ENCODE measurements at places on chromosomes 12 and 14. TPM values are rescaled to one million over a fixed set of nuclear protein-coding genes. Genes with fewer than 3 reads are reported as not detected.
A peak's percentile ranks its signal among the peaks of the same experiment; 100 is the strongest.

The NGB gene
- not detected for polyA plus RNA-seq

The SPIC gene
- not detected for polyA plus RNA-seq

The RAB15 gene
- 35.3 TPM for polyA plus RNA-seq

The CKB gene
- 190 TPM for polyA plus RNA-seq

The ADAMTS20 gene
- polyA plus RNA-seq = 0.72 TPM

The GLT1D1 gene
- polyA plus RNA-seq = 1.5 TPM

The PRB2 gene
- not detected for polyA plus RNA-seq

The OAS1 gene
- 5.2 TPM for polyA plus RNA-seq

GRCh38 chr12:69553628-69554248 lies 31.5 kb upstream of the CCT2 start:
- DNase-seq = peak; percentile 10

DNA sequence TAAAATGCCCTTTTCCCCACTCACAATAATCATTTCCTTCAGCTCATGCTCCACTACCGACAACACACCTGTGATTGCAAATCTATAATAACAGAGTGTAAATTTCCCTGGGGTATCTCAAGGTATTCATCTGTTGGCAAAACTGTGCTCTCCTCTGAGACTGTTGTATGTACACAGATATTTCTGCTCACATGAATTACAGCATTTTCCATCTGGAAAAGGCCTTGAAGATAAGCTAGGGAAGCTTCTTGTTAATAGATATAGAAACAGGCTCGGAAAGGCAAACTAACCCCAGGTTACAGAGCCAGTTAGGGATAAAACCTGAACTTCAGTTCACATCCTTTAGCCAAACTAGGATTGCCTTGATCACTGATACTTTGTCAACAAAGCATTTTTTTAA lies 210.4 kb upstream of the KRR1 start:
- no peak for DNase-seq

DNA sequence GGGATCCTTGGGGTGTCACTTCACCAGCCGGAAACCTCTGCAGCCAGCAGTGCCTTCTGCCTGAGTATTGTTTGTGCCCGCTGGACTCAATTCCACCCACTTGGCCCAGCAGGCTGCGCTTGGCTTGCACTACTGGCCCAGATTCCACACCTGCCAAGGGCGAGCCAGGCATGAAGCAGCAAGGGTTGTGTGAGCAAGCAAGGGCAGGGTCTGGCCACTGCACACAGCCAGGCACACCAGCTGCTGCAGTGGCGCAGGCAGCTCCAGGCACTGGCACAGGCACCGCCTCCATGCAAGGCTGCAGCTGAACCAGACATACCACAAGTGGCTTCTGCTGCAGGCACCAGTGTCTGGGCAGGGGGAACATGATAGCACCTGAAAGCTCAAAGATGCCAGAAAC lies 99.5 kb downstream of the NUAK1 start:
- no peak for DNase-seq

- peak; percentile 42 for DNase-seq
Observed at GRCh38 chr14:95784137-95784536, 70.2 kb upstream of the TCL1A start.

DNA sequence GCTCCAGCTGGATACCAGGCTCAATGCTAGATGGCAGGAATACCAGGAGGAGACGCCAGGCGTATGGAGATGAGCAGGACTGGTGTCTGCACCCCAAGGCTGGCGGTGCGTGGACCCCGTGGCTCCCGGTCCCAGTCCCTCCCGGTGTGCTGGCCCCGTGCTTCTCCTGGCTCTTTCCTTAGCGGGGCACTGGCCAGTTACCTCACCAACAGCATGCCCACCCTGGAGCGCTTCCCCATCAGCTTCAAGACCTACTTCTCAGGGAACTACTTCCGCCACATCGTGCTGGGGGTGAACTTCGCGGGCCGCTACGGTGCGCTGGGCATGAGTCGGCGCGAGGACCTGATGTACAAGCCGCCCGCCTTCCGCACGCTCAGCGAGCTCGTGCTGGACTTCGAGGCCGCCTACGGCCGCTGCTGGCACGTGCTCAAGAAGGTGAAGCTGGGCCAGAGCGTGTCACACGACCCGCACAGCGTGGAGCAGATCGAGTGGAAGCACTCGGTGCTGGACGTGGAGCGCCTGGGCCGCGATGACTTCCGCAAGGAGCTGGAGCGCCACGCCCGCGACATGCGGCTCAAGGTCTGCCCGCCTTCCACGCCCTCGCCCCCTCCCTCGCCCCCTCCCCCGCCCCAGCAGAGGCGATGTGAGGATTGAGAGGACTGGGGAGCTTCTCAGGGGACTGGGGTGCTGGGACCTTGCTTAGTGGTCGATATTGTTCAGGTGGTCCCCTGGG lies 14.6 kb downstream of the VASH1 start:
- DNase-seq = no peak

- no peak for DNase-seq
Observed at GRCh38 chr14:34930591-34931091, 52.2 kb upstream of the SRP54 start.

DNA sequence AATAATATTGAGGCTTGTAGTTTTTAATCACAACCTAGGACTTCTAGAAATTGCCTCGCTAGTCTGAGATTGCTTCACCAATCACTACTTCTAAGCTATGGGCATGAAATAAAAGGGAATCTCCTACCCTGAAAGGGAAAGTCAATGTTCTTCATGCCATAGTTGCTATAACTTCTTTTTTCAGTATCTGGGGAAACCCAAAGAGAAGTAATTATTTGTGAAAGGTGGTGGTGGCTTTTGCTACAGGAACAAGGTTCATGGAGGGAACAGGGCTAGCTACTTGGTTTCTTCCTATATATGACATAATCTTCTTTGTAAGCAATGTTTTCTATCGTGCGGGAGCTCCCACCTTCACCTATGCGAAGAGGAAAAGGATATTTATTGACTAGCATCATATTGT lies 61.6 kb upstream of the DNM1L start:
- no peak for DNase-seq

DNA sequence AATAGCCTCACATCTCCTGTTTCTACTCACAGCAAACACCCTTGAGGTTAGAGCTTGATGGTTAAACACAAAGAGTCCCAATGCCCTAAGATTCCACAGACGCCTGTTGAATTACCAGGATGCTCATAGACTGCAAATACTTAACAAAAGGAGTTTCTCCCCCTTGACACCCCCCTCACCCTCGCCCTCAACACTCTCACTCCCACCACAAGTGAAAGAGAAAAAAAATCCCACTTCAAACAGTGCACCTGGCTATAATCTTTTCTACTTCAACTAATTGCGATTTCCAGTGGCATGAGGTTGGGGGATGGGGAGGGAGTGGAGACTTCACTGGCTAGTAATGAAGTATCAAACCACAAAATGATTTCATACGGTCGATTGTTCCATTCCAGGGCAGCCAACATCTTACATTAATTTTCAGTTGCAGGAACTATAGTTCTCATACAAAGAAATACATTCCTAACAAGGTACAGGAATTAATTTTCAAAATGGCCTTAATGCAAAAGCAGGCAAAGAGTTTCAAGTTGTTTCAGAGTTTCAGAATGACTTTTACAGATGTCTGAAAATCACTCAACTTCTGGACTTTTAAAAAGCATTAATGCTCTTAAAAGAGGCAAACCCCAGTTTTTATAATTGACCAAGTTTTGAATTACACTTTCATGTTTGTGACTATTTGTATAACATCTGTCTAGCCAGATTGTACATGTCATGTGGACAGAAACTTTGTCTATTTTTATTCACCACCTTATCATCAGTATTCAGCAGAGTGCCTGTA lies 390.7 kb downstream of the C12orf75 start:
- peak; percentile 40 for DNase-seq

- DNase-seq = no peak
Observed at GRCh38 chr12:117797202-117797601, 171.6 kb downstream of the KSR2 start.
